C1 segment of cervical spinal cord (tissue), 14 donors: ENCODE measurements at places on chromosomes 16 and 17.

DNA sequence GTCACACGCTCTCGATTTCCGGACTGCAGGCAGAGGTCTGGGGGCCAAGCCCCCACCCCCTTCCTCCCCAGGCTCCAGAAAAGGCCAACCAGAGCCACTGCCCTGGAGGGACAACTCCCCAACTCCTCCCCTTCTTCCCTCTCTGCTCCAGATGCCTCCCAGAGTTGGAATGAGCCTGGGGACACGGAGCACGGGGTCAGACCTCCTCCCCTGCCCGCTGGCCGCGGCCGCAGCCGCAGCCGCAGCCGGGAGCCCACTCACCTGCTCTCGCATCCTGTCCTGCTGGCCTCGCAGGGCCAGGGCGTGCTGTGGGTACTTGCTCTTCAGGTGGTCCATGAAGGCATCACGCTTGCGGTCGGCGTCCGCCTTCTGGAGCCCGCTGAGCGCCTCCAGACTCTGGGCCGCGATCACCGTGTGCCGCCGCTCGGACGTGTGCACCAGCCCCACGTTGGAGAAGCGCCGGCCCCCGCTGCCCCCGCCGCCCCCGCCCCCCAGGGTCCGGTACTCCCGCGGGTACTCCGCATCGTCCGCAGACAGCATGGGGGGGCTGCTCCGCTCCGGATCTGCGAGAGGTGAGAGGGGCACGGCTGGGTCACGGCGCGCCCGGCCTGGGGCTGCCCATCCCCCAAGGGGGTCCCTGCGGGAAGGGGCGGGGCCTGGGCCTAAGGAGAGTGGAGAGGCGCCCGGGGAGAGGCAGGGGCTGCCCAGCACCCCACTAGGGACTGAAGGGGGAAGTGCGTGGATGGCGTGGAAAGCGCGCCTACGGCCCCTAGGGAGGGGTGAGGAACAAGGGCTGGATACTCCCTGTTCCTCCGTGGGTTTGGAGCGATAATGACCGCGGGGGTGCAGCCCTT is 27.3 kb downstream of the SRCIN1 start:
- no peak for DNase-seq

DNA sequence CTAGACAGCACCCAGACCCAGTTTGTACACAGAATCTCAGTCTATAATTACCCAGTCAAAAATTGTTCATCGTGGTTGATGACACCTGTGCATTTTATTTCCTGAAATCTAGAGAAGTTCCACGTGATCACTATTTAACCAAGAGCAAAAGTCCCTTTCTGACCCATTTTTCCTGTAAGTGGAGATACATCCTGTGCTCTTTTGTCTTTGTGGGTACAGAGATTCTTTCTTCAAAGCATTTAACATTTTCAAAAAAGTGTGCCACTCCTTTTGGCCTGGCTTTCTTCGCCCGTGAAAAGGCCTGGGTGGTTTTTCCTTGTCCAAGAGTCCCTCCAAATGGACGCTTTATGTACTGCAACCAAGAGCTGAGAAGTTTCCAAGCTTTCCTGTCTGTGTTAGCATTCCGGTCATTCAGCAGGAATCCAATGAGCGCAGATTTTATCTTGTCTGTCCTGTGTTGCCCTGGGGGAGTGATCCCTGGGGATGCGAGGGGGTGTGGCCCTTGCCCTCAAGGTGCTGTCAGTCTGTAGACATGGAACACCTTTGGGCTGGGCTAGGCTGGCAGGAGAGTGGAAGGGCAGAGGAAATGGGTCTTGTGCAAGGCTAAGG is 161.1 kb upstream of the CACNG5 start:
- no peak for DNase-seq

- no peak for DNase-seq
These were observed 2.0 kb downstream of the CBX4 start for GRCh38 chr17:79836972-79837887.

DNA sequence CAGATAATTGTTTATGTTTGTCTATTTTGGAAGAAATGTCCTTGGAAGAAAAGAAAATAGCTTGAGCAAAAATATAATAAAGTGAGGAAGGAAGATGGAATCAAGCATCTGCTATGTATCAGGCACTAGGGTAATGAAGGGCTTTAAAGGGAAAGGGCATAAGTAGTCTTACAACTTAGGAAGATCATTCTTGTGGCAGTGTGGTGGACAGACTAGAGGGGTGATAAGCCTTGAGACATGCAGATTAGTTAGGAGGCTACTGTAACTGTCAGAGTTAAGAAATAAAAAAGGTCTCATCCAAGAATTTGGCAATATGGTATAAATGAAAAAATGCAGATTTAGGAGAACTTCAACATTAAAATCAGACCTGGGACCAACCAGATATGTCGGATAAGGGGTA is 14.9 kb downstream of the FAM222B start:
- no peak for DNase-seq

GRCh38 chr16:50314665-50315064 is 48.3 kb downstream of the ADCY7 start:
- no peak for DNase-seq

GRCh38 chr17:72749119-72749572 is 343.3 kb downstream of the SLC39A11 start:
- DNase-seq: no peak

GRCh38 chr17:55436224-55437158 is 14.9 kb upstream of the MMD start:
- DNase-seq: no peak

DNA sequence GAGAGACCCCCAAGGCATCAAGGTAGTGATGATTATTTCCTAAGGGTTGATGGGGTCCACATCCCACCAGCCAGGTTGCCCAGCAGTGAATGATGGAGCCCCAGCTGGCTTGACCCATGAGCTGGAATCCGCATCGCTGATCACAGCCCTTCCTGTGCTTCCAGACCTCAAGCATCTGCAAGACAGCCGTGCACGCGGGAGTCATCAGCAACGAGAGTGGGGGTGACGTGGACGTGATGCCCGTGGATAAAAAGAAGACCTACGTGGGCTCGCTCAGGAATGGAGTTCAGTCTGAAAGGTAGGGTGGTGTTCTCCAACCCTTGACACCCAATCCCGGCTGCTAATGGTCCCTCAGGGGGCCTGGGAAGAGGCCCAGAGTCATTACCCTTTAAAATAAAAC is 69.3 kb downstream of the CRISPLD2 start:
- no peak for DNase-seq
